ENCODE measurements at places on chromosomes 5 and 9.
A peak's percentile ranks its signal among the peaks of the same experiment; 100 is the strongest.

- peak; percentile 17 for DNase-seq
Measured at GRCh38 chr5:40410964-40411635, 268.6 kb upstream of the PTGER4 start.

DNA sequence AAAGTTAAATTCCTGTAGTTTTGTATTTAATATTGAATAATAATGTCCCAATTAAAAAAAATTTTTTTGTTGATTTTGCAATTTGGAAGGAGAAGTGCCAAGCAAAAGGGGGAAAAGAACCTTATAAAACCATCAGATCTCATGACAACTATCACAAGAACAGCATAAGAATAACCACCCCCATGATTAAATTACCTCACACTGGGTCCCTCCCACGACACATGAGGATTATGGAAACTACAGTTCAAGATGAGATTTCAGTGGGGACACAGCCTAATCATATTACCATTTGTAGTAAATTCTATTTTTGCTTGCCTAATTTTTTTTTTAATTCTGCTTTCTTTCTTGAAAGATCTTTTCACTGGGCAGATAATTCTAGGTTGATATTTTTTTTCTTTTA is 33.4 kb upstream of the FCHO2 start:
- no peak for DNase-seq

DNA sequence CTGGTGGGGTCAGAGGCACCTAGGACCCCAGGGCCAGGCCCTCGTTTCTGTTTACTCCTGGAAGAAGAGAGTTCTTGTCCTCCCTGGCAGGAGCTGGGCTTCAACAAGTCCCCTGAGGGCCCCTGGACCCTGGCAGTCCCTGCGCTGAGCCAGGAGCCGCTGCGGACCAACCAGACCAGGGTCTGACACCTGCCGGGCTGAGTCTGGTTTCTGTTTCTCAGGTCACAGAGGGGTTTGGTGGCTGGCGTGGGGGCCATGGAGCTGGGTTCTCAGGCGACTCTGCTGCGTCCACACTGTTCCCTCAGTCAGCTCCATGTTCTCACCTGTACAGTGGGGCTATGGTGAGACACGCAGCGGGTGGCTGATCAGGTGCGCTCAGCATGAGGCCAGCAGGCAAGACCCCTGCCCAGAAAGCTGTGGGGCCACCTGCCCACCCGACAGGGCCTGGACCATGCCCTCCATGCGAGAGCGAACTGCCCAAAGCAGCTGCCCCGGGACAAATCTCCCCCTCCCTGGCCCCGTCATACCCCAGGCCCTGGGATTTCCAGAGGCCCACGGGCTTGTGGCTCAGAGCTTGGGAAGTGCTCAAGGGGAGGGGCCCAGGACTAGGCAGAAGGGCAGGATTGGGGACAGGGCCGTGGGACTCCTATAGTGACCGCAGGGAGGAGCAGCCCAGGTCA is 17.9 kb upstream of the NOTCH1 start:
- DNase-seq = no peak

DNA sequence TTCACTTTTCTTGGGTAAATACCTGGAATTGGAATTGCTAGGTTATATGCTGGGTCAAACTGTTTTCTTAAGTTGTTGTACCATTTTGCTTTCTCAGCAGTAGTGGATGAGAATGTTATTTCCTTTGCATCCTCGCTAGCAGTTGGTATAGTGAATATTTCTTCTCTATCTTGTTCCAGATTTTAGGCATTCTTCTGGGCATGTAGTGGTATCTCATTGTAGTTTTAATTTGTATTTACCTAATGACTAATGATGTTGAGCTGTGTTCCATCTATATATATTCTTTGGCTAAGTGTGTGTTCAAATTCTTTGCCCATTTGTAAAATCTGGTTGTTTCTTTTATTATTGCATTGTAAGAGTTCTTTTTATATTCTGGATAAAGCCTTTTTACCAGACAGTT is 333.3 kb downstream of the MAT2B start:
- no peak for DNase-seq

- no peak for DNase-seq
Measured at GRCh38 chr5:176902911-176903664, 3.9 kb upstream of the HK3 start.

DNA sequence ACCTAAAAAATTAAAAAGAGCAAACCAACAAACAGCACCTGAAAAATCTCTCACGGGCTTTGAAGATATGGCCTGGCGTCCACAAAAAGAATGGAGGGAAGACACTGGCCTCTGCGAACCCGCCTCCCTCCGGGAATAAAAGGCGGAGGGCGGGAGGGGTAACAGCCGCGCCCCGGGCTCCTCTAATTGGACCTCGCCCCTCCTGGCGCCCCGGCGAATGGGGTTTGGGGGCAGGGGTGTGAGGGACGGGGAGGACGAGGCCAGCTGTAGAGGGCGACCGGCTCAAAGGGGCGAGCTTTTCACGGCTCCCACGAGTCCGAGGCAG is 753 bp downstream of the FANCC start:
- DNase-seq = no peak

DNA sequence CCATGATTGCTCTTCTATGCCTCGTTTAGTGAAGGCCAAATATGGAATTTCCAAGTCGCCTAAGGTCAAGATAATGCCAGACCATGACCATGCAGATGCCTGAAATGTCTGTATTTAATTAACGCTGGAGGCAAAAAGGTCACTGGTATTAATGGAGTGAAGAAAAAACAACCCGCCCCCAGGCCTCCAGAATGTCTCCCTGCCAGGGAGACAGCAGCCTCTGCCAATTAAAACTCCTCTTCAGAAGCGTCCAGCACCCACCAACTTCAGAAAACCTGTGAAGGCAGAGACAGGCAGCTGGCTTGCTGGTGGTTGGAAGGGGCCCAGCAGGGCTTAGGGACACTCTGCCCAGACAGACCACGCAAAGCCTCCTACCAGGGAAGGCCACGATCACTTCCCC is 94.4 kb downstream of the VAV2 start:
- no peak for DNase-seq

DNA sequence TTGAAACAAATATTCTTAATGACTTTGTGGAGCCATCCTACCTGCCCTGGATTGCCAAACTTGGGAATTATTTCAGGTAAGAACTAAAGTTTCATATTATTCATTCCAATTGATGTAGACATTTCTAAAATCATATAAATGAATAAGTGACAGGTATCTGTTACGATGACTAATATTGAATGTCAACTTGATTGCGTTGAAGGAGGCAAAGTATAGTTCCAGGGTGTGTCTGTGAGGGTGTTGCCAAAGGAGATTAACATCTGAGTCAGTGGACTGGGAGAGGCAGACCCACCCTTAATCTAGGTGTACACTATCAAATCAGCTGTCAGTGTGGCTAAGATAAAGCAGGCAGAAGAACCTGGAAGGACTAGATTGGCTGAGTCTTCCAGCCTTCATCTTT is 1688.4 kb upstream of the CDH9 start:
- no peak for DNase-seq

DNA sequence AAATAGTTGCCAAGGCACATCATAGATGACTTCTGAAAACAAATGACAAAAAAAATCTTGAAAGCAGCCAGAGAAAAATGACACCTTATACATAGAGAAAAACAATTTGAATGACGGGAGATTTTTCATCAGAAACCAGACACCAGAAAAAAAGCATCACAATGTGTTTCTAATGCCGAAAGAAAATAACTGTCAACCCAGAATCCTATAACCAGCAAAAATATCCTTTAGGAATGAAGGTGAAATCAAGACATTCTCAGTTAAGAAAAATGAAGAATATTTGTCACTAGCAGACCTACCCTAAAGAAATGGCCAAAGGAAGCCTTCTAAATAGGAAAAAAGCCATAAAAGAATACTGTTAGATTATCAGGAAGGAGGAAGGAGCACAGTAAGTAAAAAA is 54.0 kb downstream of the SPTLC1 start:
- DNase-seq = no peak

DNA sequence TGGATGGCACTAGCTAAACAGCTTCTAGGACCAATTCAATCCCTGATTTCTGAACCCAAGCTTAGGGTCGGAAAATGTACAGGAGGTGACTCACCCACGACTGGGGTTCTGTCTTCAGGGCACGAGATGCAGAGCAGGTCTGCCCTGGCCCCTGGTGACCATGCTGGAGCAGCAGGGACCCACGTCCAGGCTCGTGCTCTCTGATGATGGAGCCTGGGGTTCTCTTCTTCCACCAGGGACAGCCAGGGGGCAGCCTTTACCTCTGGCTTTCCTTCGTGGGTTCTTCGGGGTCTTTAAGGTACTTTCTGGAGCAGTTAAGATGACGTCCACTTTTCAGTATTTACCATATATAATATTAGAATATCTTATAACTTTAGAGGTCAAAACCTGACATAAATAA is 2.1 kb downstream of the CFAP77 start:
- no peak for DNase-seq

GRCh38 chr9:72534931-72535330 is 13.5 kb downstream of the TMC1 start:
- DNase-seq = no peak

- no peak for DNase-seq
Measured at GRCh38 chr5:141691867-141692532, 10.0 kb upstream of the ARAP3 start.

GRCh38 chr9:33952066-33952465 is 96.6 kb downstream of the UBAP2 start:
- no peak for DNase-seq

GRCh38 chr9:129669946-129670345 is 4.5 kb downstream of the PRRX2 start:
- DNase-seq = no peak

- no peak for DNase-seq
Measured at GRCh38 chr5:125152461-125153189, 406.2 kb upstream of the ZNF608 start.

DNA sequence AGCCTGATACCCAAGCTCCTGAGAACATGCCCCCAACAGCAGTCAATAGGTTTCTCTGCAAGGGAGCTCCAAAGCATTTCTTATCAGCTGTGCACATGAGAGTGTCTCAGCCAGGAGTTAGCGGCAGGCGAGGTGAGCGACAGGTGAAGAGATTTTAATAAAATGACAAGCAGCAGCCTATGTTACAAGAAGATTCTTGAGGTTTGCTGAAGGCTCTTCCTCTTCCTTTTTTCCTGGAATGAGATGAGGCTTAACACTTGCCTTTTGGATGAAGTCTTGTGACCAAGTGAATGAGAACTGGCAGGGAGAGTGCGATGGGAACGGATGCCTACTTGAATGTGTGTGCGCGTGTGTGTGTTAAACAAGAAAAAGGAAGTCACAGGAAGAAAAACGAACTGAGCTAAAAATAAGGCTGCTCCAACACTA is 76.1 kb downstream of the SHB start:
- no peak for DNase-seq

- no peak for DNase-seq
Measured at GRCh38 chr5:141199359-141200235, at the start of gene PCDHB11. Gene PCDHB11, plus strand, starts transcription at chr5:141199627. Its CDS starts 148 bp downstream, at chr5:141199775.

DNA sequence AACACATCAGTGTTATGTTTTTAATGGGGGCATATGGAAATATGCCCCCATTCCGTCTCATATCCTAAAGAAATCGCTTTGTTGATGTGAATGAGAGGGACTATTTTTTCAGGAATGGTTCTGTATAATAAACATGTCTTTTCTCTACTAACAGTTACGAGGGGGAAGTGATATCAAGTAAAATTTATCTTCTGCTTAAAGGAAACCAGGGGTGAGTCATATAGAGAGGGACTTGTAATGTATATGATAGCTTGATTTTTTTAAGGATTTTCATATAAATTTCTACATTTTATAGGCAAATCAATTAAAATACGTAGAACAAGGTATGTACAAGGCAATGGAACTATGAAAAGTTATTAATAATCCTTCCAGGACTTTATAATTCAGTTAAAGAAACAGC is 207.1 kb downstream of the SEMA5A start:
- no peak for DNase-seq

GRCh38 chr5:106780355-106780754 is 890.4 kb downstream of the EFNA5 start:
- no peak for DNase-seq

DNA sequence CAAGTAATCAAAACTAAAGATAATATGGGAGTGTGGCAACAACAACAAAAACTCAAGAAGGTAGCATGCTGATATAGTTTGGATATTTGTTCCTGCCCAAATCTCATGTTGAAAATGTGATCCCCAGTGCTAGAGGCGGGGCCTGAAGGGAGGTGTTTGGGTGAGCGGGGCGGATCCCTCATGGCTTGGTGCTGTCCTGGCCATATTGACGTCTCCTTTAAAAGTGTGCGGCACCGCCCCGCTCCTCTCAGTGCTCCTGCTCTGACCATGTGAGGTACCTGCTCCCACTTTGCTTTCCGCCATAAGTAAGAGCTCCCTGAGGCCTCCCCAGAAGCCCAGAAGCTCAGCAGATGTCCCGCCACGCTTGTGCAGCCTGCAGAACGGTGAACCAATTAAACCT is 25.6 kb downstream of the MED27 start:
- no peak for DNase-seq

DNA sequence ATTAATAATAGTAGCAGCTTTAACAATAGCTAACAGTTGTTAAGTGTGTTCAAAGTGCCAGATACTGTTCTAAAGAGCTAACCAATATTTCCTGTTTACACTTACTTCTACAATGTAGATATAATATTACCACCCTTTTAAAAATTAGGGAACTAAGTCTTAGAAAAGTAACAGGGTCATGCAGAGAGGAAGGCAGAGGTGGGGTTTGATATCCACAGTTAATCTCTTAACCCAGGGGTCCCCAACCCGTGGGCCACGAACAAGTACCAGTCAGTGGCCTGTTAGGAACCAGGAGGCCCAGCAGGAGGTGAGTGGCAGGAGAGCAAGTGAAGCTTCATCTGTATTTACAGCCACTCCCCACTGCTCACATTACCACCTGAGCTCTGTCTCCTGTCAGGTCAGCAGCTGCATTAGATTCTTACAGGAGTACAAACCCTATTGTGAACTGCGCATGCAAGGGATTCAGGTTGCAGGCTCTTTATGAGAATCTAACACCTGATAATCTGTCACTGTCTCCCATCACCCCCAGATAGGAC is 89.1 kb downstream of the ACTL7B start:
- no peak for DNase-seq

DNA sequence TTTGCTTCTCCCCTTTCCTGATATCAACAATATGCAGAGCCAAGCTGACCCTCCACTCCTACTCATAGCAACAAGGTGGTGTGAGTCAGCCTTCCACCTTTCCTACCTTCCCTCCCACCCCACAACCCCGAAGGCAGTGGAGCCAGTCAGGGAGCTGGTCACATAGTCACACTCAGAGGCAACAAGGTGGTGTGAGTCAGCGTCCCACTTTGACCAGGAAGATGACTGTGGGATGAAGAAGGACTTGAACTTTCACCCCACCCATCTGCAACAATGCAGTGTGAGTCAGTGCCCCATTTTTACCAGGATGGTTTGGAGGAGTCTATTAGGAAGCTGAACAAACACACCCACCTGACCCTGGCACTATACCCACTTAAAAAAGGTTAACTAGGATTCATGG is 30.1 kb upstream of the ZNF782 start:
- DNase-seq = no peak

GRCh38 chr9:82295181-82295580 is 306.6 kb downstream of the SPATA31D1 start:
- DNase-seq = no peak

Data from non-pigmented ciliary epithelial cell (primary cell).